ENCODE measurements at places on chromosomes 2 and 18. TPM values are rescaled to one million over a fixed set of nuclear protein-coding genes. Genes with fewer than 3 reads are reported as not detected.

ZRANB3 gene
- 3.8 TPM for polyA plus RNA-seq

ITGA6 gene
- polyA plus RNA-seq = 75.8 TPM

DNA sequence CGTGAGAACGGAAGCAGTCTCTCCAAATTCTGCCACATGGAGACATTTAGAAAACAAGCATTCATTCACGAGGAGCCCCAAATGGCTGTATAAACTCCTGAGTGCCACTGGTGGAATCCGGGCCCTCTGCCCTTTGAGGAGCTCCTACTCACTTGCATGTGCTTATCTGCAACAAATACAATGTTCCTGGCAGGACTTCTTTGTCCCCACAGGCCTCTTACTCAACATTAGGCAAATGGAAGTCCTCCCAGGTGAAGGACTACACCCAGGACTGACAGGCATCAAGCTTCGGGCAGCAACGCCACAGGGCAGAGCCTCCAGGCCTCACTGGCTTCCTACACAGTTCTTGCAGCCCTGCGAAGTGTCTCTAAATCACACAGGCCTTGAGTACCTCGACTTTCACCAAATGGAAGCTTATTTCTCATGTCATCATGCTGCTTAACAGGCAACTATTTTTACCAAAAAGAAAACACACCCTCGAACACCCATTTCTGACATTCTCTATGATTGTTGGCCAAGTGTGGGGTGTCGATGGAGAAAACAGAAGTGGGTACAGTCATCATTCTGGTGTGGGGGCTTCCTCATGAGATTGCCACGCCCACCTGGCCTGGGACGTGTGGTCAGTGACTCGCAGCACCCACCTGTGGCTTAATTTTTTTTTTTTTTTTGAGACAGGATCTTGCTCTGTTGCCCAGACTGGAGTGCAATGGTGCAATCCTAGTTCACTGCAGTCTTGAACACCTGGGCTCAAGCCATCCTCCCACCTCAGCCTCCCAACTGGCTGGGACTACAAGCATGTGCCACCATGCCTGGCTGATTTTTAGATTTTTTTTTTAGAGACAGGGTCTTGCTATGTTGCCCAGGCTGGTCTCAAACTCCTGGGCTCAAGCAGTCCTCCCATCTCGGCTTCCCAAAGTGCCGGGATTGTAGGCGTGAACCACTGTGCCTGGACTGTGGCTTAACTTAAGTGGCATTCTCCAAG is 186.8 kb upstream of the GLI2 start:
- no peak for DNase-seq

DNA sequence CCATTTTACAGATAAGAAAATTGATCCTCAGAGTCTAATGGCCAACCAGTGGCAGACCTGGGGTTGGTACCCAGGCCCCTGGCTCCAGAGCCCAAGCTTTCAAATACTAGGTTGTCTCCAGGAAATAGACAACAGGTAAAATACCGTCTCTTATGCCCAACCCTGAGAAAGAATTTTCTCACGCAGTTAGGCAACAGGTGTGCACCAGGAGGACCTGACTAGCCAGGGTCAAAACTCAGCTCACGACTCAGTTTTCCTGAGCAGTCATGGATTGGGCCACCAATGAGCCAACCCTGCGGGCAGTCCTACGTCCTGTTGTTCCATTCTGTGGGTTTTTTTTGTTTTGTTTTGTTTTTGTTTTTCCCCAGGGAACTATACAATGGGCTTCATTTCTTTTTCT is 13.5 kb downstream of the TRIB2 start:
- DNase-seq = no peak

- peak; percentile 80 for DNase-seq
These were observed 9.6 kb upstream of the MTA3 start for GRCh38 chr2:42558827-42559226.

LCT gene
- 79.1 TPM for polyA plus RNA-seq

KCNG3 gene
- polyA plus RNA-seq = 0.21 TPM

- DNase-seq = peak; percentile 65
These were observed 20.7 kb downstream of the B3GNT2 start for GRCh38 chr2:62216616-62217015.

GRCh38 chr2:180539541-180539940 is 440.9 kb upstream of the UBE2E3 start:
- no peak for DNase-seq

SPR gene
- polyA plus RNA-seq = 23.8 TPM

CFC1B gene
- polyA plus RNA-seq = 0.16 TPM

- no peak for DNase-seq
These were observed 15.0 kb downstream of the FEZ2 start for GRCh38 chr2:36582951-36583350.
